Osteoblast (primary cell): ENCODE measurements at places on chromosomes 6 and 20. TPM values are rescaled to one million over a fixed set of nuclear protein-coding genes. Genes with fewer than 3 reads are reported as not detected.

Gene TLDC2
- total RNA-seq, result not detected in 2 replicates

Gene ALDH5A1
- total RNA-seq, result 1.8 and 2.2 TPM in 2 replicates

Gene SNX5
- 89.9 and 93.7 TPM in 2 replicates for total RNA-seq

Gene OR2J3
- not detected in 2 replicates for total RNA-seq

Gene CST2
- total RNA-seq, result not detected in 2 replicates

Gene ACSS1
- 1.4 and 2.1 TPM in 2 replicates for total RNA-seq

Gene CAPN11
- total RNA-seq, result not detected in 2 replicates

Gene BANF2
- not detected in 2 replicates for total RNA-seq

- no peak for DNase-seq
Observed at GRCh38 chr6:166907373-166907841, 48.9 kb downstream of the RNASET2 start.

DNA sequence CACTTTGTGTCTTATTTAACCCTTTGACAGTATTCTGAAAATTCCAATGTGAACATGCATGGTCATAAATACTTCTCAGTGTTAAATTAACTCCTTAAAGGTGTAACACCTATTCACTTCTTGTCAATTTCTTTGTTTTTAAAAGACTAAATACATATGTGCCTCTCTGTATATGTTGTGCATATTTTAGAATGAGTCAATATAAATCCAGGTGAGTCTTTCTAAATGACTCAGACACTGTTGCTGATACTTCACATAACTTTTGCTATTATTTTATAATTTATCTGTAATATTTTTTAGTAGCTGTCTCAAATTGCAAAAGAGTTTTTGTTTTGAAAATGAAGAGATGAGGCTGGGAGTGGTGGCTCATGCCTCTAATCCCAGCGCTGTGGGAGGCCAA lies 36.0 kb downstream of the TIAM2 start:
- DNase-seq, result no peak

- DNase-seq, result no peak
Observed at GRCh38 chr6:148617530-148617929, 129.3 kb upstream of the UST start.

- DNase-seq, result no peak
Observed at GRCh38 chr6:82033631-82034211, 213.8 kb downstream of the IBTK start.

GRCh38 chr20:19347943-19348456 lies 135.6 kb downstream of the SLC24A3 start:
- no peak for DNase-seq

- no peak for DNase-seq
Observed at GRCh38 chr6:3039384-3039783, 28.9 kb upstream of the RIPK1 start.

GRCh38 chr6:114024746-114025145 lies 53.8 kb upstream of the HDAC2 start:
- DNase-seq, result peak; percentile 44

DNA sequence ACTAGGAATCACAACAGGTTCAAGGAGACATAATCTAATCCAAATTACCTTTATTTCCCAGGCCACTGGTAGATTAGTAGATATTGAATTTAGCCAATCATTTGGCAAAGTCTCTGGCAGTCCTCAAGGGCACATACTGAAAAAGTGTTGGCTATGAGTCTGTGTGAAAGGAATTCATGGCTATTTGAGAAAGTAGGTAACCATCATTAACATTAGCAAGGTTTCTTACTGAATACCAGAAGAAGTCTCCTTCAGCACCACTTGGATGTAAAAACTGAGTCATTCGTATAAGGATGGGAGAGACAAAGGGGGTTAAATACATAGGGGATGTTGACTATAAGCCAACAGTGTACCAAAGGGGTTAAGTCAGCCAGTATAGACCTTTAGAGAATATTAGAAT lies 36.7 kb downstream of the AGPAT4 start:
- no peak for DNase-seq

- DNase-seq, result no peak
Observed at GRCh38 chr20:48781634-48782033, 46.2 kb downstream of the PREX1 start.

- DNase-seq, result peak; percentile 92
Observed at GRCh38 chr20:43963872-43964791, 49.5 kb downstream of the TOX2 start.

DNA sequence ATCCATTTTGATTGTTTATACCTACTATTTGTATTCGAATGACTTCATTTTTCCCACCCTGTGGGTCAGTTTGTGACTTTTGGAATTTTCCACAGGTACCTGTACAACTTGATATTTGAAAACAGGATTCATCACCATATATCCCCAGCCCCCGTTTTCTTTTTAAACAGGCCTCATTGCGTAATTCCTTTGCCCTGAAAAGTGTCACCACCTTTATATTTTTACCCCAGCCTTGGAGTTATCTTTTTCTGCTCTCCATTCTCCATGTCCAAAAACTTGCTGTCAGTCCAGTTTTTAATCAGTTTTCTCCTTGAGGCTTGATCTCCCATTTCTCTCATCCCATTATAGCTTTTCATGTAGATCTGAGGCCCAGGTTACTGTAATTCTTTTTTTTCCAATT lies 16.6 kb downstream of the ZKSCAN8 start:
- DNase-seq, result no peak

DNA sequence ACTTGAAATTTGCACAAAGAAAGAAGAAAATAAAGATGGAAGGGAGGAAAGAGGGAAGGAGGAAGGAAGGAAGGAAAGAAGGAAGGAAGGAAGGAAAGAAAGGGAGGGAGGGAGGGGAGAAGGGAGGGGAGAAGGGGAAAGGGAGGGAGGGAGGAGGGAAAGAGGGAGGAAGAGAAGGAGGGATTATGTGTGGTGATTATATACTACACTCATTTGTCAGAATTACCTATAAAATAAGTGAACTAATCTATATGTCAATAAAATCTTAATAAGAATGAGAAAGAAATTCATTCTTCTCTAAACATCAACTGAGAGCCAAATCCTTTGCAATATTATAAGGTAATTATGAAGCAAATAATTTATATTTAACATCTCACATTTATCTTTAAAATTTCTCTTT lies 77.9 kb upstream of the TFAP2D start:
- DNase-seq, result no peak

- peak; percentile 14 for DNase-seq
Observed at GRCh38 chr6:5670381-5670780, 336.3 kb downstream of the NRN1 start.

DNA sequence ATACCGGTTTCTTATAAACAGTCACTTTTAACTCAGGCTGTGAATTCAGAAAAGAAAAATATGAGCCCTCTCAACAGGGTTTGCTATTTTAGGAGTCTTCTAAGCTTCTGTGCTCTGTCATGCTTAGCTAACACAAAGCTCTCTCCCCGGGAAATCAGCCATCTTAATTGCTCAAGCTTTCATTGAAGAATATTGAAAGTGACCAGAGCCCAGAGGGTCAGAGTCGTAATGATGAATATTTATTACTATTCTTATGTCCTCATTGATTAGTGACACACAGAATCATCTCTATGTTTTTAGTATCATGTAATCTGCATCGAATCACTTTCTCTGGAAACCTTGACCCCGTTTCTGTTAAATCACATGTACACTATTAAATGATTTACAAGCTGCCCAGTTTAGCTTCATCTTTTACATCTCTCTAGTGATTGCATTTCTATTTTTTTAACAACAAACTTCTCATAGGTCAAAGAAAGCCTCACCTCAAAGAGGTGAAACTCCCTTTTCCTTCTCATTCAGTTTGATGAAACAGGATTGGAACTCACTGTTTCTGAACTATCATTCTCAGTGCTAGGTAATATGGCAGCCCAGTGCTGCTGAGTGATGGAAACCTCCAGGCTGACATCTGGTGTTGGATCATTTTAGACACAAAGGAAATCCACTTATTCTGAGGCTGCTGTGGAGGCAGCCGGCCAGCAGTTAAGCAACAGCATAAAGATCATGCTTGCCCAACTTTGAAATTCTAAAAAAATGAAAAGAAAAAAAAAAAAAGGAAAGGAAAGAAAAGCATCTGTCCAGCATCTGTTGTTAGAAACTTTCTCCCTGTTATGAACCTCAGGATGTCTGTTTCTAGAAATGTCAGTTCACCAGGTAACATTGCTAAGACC lies 96.3 kb downstream of the RFPL4B start:
- DNase-seq, result peak; percentile 56

DNA sequence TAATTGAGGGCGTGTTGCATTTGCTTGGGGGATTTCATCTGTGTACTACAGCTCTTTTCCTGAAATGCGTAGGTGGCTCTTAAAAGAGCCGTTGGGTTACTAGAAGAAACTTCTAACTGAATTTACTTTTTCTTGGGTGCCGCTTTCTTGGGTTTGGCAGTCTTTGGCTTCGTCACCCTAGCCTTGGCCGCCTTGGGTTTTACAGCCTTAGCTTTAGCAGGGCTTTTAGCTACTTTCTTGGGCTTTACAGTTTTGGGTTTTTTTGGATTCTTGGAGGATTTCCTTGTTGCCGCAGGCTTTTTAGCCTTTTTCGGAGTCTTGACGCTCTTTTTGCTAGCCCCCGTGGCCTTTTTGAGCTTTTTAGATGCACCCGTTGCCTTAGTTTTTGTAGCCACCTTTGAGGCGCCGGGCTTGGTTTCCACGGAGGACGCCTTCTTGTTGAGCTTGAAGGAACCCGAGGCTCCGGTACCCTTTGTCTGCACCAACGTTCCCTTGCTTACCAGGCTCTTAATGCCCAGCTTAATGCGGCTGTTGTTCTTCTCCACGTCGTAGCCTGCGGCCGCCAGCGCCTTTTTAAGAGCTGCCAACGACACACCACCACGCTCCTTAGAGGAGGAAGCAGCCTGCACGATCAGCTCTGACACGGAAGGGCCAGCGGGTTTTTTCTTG lies 54.5 kb downstream of the TRIM38 start:
- peak; percentile 69 for DNase-seq
